ENCODE measurements at places on chromosomes 5 and 9.

DNA sequence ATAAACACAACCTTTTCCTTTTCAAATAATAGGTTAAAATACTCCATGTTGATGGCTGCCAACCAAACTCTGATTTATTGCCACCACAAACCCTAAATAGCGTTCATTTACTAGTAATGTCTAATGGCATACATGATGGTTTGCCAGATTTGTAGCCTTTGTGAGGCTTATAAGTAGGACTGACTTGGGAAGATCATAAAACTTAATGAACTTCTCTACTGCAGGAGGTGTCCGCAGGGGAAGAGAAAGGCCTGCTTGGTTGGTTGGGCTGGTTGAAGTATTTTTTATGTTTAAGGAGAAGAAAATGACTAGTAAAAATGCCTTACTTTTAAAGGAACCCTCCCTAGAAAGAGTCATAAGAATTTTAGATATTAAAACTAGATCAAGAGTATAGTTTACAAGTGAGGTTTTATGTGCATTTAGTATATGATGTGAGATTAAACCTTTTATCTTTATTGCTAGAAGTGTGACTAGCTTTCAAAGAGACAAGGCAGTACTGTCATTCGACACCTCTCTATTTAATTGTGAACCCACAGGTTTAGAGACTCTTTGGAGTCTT lies 5.0 kb downstream of the PBX3 start:
- DNase-seq: no peak

- no peak for DNase-seq
Observed at GRCh38 chr5:133703935-133704334, 91.6 kb upstream of the FSTL4 start.

DNA sequence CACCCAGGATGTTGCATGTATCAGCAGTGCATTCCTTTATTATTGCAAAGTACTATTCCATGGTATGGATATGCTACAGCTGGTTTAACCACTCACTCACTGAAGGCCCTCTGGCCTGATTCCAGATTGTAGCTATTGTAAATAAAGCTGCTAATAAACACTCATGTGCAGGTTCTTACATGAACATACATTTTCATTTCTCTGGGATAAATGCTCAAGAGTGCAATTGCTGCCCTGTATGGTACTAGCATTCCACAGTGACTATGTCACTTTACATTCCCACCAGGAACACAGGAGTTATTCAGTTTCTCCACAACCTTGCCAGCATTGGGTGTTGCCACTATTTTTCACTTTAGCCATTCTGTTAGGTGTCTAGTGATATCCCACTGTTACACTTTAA lies 267.6 kb downstream of the SPOCK1 start:
- no peak for DNase-seq

DNA sequence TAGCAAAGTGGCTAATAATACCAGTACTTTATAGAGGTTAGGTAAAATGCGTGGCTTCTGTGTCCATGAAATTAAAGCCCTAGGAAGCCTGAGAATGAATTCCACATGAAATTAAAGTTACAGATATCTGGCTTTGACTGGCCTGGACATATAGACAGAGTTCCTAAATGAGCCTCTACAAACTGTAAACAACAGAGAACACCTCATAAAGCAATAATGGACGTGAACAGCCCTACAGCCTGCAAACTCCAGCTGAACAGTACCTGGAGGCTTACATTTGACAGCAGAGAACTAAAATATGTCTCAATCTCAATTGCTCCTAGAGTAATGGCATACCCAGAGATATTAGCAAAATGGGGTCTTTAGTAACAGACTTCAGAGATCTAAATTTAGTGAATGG lies 28.7 kb downstream of the GOLPH3 start:
- no peak for DNase-seq

DNA sequence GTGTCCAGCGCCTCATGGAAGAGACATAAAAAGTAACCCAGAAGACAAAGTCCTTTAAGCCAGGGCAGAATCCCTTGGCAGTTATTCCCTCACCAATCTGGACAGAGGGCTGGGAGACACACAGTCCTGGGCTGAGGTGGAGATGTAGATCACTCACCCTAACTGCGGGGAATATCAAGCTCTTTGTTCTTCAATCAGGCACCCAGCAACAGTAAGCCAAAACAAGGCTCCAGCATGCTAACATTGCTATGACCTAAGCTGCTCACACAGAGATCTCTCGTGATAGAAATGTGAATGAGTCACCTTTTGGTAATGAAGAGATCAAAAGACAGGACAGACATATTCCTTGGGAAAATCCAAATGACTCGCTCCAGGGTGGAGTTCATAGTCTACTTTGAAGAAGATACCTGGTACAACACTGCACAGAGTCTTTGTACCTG lies 101.3 kb downstream of the FBN2 start:
- DNase-seq: no peak

DNA sequence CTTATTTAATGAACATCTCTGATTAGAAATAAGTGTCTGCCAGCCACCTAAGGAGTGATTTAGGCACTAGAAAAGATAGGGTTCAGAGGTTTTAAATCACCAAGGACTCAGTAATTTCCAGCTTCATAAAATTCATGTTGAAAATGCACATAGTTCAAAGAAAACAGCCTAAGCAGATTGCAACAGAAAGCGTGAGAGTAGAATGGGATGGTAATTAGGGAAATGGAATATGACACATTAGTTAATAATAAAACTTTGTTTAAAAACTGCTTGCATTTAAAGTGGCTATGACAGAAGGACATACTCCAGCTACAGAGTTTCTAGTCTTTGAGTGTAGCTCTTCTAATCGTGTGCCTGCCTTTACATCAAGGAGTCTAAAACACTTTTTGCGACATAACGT lies 490.8 kb downstream of the TLE4 start:
- no peak for DNase-seq

DNA sequence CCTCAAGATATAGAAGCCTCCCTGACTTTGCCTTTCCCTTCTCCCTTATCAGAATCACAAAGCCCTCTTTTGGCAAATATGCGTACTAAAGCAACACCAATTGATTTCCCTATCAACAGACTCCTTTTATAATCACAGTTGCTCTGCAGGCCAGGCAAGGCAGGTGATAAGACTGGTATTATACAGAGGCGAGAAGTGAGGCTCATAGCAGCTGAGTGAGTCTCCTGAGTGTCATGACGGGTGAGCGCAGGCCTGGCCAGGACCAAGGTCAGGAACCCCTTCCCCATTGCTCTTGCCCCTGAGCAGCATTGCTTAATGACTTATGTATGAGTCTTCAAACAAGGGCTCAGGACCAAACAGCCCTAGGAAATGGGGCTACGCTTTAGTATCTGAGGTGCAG lies 70.8 kb downstream of the FBXO38 start:
- DNase-seq: no peak

DNA sequence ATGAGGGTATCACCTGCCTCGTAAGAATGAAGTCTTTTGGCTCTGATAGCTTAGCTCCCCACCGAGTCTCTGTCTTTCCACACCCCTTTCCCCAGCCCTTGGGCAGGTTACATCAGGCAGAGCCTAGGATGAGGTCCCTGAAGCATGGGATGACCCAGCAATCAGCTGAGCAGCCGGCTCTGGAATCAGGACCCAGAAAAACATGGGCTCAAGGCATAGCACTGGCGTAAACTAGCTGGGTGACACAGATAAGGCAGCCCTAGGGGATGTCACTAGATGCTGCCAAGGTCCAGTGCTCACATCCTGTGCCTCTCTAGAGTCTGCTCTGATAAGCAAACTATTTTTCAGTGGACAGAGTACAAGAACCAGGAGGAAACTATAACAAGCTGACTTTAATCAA lies 26.6 kb downstream of the IDNK start:
- DNase-seq: no peak

- no peak for DNase-seq
Observed at GRCh38 chr5:172086194-172086975, 79.9 kb upstream of the FBXW11 start.

- DNase-seq: peak; percentile 76
Observed at GRCh38 chr5:93583768-93584595, 960 bp downstream of the NR2F1 start.

- DNase-seq: no peak
Observed at GRCh38 chr9:38318759-38319495, 73.6 kb upstream of the ALDH1B1 start.

- no peak for DNase-seq
Observed at GRCh38 chr5:10352430-10353240, 860 bp upstream of the MARCHF6 start.

DNA sequence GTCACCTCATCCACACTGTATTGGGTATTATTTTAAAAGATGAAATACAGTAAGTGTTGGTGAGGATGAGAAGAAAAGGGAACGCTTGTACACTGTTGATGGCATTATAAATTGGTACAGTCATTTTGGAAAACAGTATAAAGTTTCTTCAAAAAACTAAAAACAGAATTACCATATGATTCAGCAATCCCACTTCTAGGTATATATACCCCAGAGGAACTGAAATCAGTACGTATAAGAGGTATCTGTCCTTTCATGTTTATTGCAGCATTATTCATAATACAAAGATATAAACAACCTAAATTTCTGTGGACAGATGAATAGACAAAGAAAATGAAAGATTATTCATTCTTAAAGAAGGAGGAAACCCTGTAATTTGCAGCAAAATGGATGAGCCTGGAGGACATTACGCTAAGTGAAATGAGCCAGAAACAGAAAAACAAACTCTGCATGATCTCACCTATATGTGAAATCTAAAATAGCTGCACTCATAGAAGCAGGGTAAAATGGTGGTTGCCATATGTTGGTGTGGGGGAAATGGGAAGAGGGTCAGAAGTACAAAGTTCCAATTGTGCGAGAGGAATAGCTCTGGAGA lies 191.6 kb downstream of the TRIM36 start:
- no peak for DNase-seq

GRCh38 chr9:129746092-129746777 lies 6.6 kb downstream of the PTGES start:
- DNase-seq: no peak

- peak; percentile 70 for DNase-seq
Observed at GRCh38 chr5:154653418-154653763, 101.8 kb upstream of the LARP1 start.

- no peak for DNase-seq
Observed at GRCh38 chr5:14728459-14728938, 64.0 kb downstream of the OTULIN start.

DNA sequence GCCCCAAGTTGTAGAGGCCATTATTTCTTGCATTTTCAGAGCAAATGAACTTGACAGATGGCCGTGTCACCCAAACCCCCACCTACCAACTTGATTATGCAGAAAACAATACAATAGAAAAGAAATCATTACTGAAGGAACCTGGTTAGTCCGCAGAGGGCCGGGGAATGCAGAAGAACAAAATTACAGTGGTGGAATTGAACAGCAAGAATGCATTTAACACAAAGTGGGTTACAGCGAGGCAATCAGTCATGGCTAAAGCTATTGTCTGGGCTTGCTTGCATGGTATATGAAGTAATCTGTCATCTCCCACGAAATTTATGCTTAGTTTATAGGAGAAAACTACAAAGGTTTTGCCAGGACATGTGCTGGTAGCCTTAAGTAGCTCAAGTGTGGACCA lies 238.3 kb upstream of the IRX1 start:
- DNase-seq: no peak

- DNase-seq: no peak
Observed at GRCh38 chr9:70081120-70081495, 37.5 kb downstream of the MAMDC2 start.

- DNase-seq: no peak
Observed at GRCh38 chr5:31317665-31318064, 124.2 kb downstream of the CDH6 start.

All from pancreas (tissue), 10 donors.